Epithelial cell of alveolus of lung (primary cell): ENCODE measurements at places on chromosomes 11 and 22. TPM values are rescaled to one million over a fixed set of nuclear protein-coding genes. Genes with fewer than 3 reads are reported as not detected.

The OR10D3 gene
- not detected in 2 replicates for total RNA-seq

The MRGPRE gene
- not detected in 2 replicates for total RNA-seq

The ANO9 gene
- 0.39 TPM in 1 of 2 replicates, not detected in the other for total RNA-seq

The KCNJ1 gene
- total RNA-seq = not detected in 2 replicates

The GTSE1 gene
- 5.9 and 12.4 TPM in 2 replicates for total RNA-seq

The CCDC81 gene
- 0.08 and 0.52 TPM in 2 replicates for total RNA-seq

The CNGA4 gene
- 0.16 TPM in 1 of 2 replicates, not detected in the other for total RNA-seq

The ACTN3 gene
- 3.3 TPM in 1 of 2 replicates, not detected in the other for total RNA-seq

The SUSD2 gene
- total RNA-seq = 8.9 and 9.1 TPM in 2 replicates

The MS4A3 gene
- total RNA-seq = not detected in 2 replicates

The GPR137 gene
- 20.8 and 33.3 TPM in 2 replicates for total RNA-seq

The CYTH4 gene
- total RNA-seq = 0.39 TPM in 1 of 2 replicates, not detected in the other

The SELENOH gene
- total RNA-seq = 127 and 191 TPM in 2 replicates

The UPK3A gene
- total RNA-seq = not detected in 2 replicates
